ENCODE measurements at places on chromosomes 7 and 10. TPM values are rescaled to one million over a fixed set of nuclear protein-coding genes. Genes with fewer than 3 reads are reported as not detected.

The PNLIPRP3 gene
- not detected for total RNA-seq

The ZNF804B gene
- total RNA-seq = not detected

The PNLIP gene
- total RNA-seq = not detected

The MYPN gene
- total RNA-seq = 1.1 TPM

The CLEC2L gene
- not detected for total RNA-seq

The LRRC17 gene
- total RNA-seq = 4.9 TPM

The CFAP70 gene
- total RNA-seq = 1.3 TPM

The TMEM176B gene
- total RNA-seq = 0.97 TPM

The AKR1B15 gene
- not detected for total RNA-seq

The INSYN2A gene
- total RNA-seq = 0.16 TPM

The FKBP14 gene
- 34.6 TPM for total RNA-seq

The APBB1IP gene
- total RNA-seq = 5.2 TPM

The FAM25A gene
- not detected for total RNA-seq

The ATOH7 gene
- not detected for total RNA-seq

The OR2A7 gene
- total RNA-seq = 1.3 TPM

The SVOPL gene
- not detected for total RNA-seq

The SORCS1 gene
- not detected for total RNA-seq

The CCSER2 gene
- 49.7 TPM for total RNA-seq

The ACHE gene
- total RNA-seq = 0.49 TPM

The PRLHR gene
- total RNA-seq = not detected

The GGCT gene
- total RNA-seq = 12.3 TPM

The PHKG1 gene
- 3.8 TPM for total RNA-seq

The C10orf120 gene
- not detected for total RNA-seq

The GALNT17 gene
- total RNA-seq = 0.49 TPM

The BMS1 gene
- 16.1 TPM for total RNA-seq

The CRHR2 gene
- total RNA-seq = not detected

The OR2A5 gene
- total RNA-seq = not detected

The SPOCK2 gene
- 0.16 TPM for total RNA-seq

The ENO4 gene
- total RNA-seq = 1.3 TPM

The CPXM2 gene
- 16.8 TPM for total RNA-seq

The ASB13 gene
- 33.4 TPM for total RNA-seq

The CALCR gene
- not detected for total RNA-seq

The FKBP6 gene
- not detected for total RNA-seq

The EGR2 gene
- total RNA-seq = 0.61 TPM

The ACBD7 gene
- 0.32 TPM for total RNA-seq

The SPDYE9 gene
- not detected for total RNA-seq

The OR2A42 gene
- under 0.01 TPM for total RNA-seq

The PPP1R3C gene
- total RNA-seq = 139 TPM

The PDK4 gene
- total RNA-seq = 0.49 TPM

The PODXL gene
- total RNA-seq = 2.4 TPM

The ADAMTS14 gene
- total RNA-seq = 15.6 TPM

The KIF11 gene
- total RNA-seq = 5.2 TPM

The PHF14 gene
- 31.9 TPM for total RNA-seq

The RPA3 gene
- 8.1 TPM for total RNA-seq

The PYROXD2 gene
- total RNA-seq = 10.1 TPM

The TRIM24 gene
- total RNA-seq = 11.2 TPM

The PAPOLB gene
- 0.16 TPM for total RNA-seq

The LRRTM3 gene
- not detected for total RNA-seq

The ETV1 gene
- total RNA-seq = 12.8 TPM

The VWDE gene
- total RNA-seq = not detected

The OPN1SW gene
- not detected for total RNA-seq

The CCNY gene
- total RNA-seq = 33.5 TPM

The GFRA1 gene
- 31.3 TPM for total RNA-seq

The NUDT5 gene
- 32.7 TPM for total RNA-seq

The HOXA4 gene
- not detected for total RNA-seq
